ENCODE measurements at places on chromosomes 13 and 19. TPM values are rescaled to one million over a fixed set of nuclear protein-coding genes. Genes with fewer than 3 reads are reported as not detected.

- no peak for DNase-seq
Measured at GRCh38 chr19:38210458-38210987, 13.5 kb downstream of the DPF1 start.

DNA sequence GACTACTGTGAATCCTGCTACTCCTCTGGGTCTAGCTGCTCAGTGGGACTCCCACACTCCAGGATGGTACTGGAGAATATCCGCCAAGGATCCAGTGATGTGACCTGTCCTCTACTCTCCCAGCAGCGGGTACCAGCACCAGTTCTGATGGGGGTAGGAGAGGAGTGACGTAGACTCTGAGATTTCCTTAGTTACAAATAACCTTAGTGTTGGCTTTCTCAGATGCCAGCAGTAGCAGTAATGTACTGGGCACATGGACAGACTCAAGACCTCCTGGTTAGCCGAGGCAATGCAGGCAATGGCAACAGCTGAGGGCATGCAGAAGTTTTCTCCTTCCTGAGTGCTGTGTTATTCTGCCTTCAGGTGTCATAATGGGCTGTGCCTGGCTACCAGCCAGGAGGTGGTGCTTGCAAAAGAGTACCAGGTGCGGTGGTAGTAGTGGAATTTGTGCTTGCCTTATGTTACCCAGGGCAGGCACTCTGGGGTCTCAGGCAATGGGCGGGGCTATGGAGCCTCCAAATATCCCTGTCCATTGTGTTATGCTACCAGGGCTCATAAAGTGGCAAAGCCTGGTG is 105.3 kb upstream of the KLF5 start:
- no peak for DNase-seq

- DNase-seq: no peak
Measured at GRCh38 chr19:42021185-42021584, 27.2 kb upstream of the ATP1A3 start.

GRCh38 chr13:99526549-99526948 is 25.3 kb downstream of the TM9SF2 start:
- no peak for DNase-seq

- DNase-seq: no peak
Measured at GRCh38 chr19:12769689-12770088, 5.7 kb downstream of the HOOK2 start.

- no peak for DNase-seq
Measured at GRCh38 chr13:26601669-26602068, 44.2 kb downstream of the WASF3 start.

GRCh38 chr13:111626371-111627305 is 306.2 kb downstream of the TEX29 start:
- DNase-seq: no peak

DNA sequence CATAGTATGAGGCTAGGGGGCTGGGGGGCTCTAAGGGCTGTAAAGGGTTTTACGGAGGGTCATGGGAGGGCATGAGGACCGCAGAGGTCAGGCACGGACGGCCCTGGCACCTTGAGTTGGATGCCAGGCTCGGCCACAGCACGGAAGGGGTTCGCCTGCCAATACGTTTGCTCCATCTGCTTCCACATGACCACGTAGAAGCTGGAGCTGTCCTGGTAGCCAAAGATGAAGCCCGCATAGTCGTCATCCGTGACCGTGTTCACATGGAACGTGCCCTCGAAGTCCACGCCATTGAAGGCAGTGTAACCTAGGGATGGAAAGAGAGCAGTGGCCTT is 6.4 kb downstream of the COMP start:
- DNase-seq: no peak

- DNase-seq: no peak
Measured at GRCh38 chr13:60887711-60888110, 490.7 kb downstream of the TDRD3 start.

GRCh38 chr19:3768015-3768747 is 3.8 kb downstream of the RAX2 start:
- no peak for DNase-seq

GRCh38 chr13:41568143-41568971 is 111.0 kb downstream of the RGCC start:
- DNase-seq: no peak

The ZNF69 gene
- 10.2 TPM for total RNA-seq

The TMEM272 gene
- total RNA-seq: not detected

The ZNF667 gene
- 4.8 TPM for total RNA-seq
